ENCODE measurements at places on chromosomes 1 and 21. TPM values are rescaled to one million over a fixed set of nuclear protein-coding genes. Genes with fewer than 3 reads are reported as not detected.

DNA sequence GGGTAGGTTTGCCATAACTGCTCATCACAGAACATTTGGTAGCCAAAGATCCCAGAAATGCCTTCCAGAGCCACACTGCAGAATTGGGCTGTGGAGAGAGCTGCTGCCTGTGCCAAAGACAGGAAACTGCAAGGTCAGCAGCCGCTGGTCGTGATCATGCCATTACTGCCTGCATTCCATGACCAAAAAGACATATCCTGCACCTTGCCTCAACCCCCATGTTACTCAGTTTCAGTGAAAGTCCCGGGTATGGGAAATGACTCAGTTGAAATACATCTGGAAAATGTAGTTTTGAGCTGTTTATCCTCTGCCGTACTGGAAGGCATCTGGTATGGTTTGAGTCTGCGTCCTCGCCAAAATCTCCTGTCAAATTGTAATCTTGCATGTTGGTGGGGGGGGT lies 161.7 kb downstream of the FCRL5 start:
- H3K36me3 ChIP-seq = no peaks in the 10 kb centered on the region
- DNase-seq = peak; percentile 88
- peak overlapping the region; percentile 84 for H3K27ac ChIP-seq
- peaks cover 21% of the 10 kb centered on the region for H3K4me1 ChIP-seq
- H3K4me3 ChIP-seq = no peak overlapping the region
- no peaks in the 10 kb centered on the region for H3K27me3 ChIP-seq

- DNase-seq = no peak
- H3K4me1 ChIP-seq = peaks cover 13% of the 10 kb centered on the region
- no peak overlapping the region for H3K4me3 ChIP-seq
- H3K36me3 ChIP-seq = no peaks in the 10 kb centered on the region
Observed at GRCh38 chr21:42096566-42096965, 25.4 kb downstream of the UMODL1 start.

DNA sequence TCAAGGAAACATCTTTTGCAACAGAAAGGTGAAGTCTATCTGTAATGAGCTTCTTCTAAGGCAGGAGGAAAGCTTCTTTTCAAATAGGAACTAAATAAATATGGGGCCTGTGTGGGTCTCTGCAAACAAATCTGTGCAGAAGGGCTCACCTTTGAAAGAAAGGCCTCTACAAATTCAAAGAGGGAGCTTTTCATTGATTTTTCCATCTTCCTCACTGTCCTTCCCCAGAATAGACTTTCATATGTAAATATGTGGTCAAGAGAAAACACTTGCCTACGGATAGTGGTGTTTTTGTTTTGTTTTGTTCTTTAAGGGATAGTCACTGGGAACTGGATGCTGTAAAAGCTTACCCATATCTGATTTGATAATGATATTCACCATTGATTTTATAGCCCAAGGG lies 223.4 kb downstream of the DSCAM start:
- no peak overlapping the region for H3K27ac ChIP-seq
- H3K4me3 ChIP-seq = no peak overlapping the region
- H3K27me3 ChIP-seq = no peaks in the 10 kb centered on the region

The CFAP107 gene
- total RNA-seq = not detected

The ODR4 gene
- total RNA-seq = 18.6 TPM

The RGS13 gene
- total RNA-seq = not detected
